ENCODE measurements at places on chromosomes 12 and 14. TPM values are rescaled to one million over a fixed set of nuclear protein-coding genes. Genes with fewer than 3 reads are reported as not detected.

DNA sequence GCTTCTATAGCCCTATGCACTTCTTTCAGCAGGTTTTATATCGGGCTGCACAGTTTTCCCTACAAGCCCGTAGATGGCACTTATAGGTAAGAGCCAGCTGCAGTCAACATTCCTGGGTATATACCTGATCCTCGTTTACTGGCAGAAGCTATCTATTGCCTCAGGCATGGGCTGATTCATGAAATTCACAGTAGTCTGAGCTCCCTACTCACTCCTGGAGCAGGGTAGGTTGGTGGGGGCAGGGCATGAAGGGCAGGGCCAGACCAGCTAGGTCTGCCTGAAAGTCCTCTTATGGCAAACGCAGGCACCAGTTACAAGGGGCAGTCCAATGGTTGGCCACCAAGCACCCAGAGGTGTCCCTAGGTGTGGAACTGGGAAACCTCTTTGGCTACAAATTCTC lies 345.8 kb downstream of the RPS29 start:
- no peaks in the 10 kb centered on the region for H3K4me1 ChIP-seq
- H3K27me3 ChIP-seq, result no peaks in the 10 kb centered on the region
- H3K27ac ChIP-seq, result no peak overlapping the region
- no peaks in the 10 kb centered on the region for H3K36me3 ChIP-seq
- H3K4me3 ChIP-seq, result no peak overlapping the region

- peaks cover 9% of the 10 kb centered on the region for H3K4me1 ChIP-seq
- DNase-seq, result peak; percentile 85
- no peaks in the 10 kb centered on the region for H3K36me3 ChIP-seq
- H3K27me3 ChIP-seq, result no peaks in the 10 kb centered on the region
Observed at GRCh38 chr12:22283006-22283506, 51.5 kb downstream of the ST8SIA1 start.

- H3K4me3 ChIP-seq, result no peak overlapping the region
- no peak for DNase-seq
- H3K4me1 ChIP-seq, result no peaks in the 10 kb centered on the region
Observed at GRCh38 chr12:20513189-20513588, 144.9 kb downstream of the PDE3A start.

GRCh38 chr12:46808955-46809697 lies 16.7 kb downstream of the SLC38A4 start:
- no peaks in the 10 kb centered on the region for H3K36me3 ChIP-seq
- no peaks in the 10 kb centered on the region for H3K27me3 ChIP-seq
- H3K4me1 ChIP-seq, result no peaks in the 10 kb centered on the region
- H3K4me3 ChIP-seq, result no peak overlapping the region
- no peak overlapping the region for H3K27ac ChIP-seq
- DNase-seq, result no peak

DNA sequence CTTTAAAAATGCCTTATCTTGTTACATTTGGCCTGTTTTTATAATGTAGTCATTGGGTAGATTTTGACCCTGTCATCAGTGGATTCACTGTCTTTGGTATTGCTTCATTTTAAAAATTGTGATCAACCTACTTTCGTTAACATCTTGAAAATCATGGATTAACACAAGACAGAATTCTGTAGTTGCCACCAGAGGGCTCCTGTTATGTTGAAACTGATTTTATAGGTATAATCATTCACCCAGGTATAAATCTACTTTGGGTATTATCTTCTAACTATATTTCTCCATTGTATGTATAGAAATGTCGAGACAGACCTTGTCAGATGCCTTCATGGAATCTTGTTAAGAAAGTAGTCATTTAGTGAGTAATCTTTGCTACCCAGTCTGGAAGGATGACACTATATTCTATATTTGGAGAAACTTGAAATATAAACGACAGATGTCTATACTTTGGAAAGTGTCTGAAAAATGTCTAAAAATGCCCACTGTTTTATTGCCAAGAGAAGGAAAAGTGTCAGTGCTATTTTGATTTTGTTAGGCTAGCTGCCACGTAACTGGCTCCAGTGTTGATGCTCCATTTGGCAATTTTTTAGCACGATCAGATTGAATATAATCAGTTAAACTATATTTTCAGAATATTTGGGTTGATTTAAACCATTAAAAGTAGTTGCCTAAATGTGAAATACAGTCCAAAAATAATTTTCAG lies 129.4 kb downstream of the PELI2 start:
- H3K27me3 ChIP-seq, result no peaks in the 10 kb centered on the region
- H3K4me3 ChIP-seq, result no peak overlapping the region
- no peak overlapping the region for H3K27ac ChIP-seq
- DNase-seq, result peak; percentile 31
- H3K4me1 ChIP-seq, result peaks cover 9% of the 10 kb centered on the region
- H3K36me3 ChIP-seq, result peaks cover 3% of the 10 kb centered on the region

KLRC3 gene
- total RNA-seq, result not detected

PPP1R1A gene
- total RNA-seq, result not detected

KLHL33 gene
- total RNA-seq, result under 0.01 TPM

Measured in IMR-90 (cell line).